CD4-positive, alpha-beta T cell treated with Interleukin-21 for 1 hour (primary cell): ENCODE measurements at places on chromosomes 12 and 14.

- DNase-seq = no peak
These were observed 10.6 kb upstream of the TBPL2 start for GRCh38 chr14:55450987-55451386.

GRCh38 chr14:58668848-58669480, 31.2 kb downstream of the DACT1 start:
- no peak for DNase-seq

- DNase-seq = no peak
These were observed 26.5 kb upstream of the JDP2 start for GRCh38 chr14:75401361-75401760.

- DNase-seq = no peak
These were observed 6.4 kb upstream of the BRF1 start for GRCh38 chr14:105307052-105307727.

- DNase-seq = no peak
These were observed 41.5 kb downstream of the TEAD4 start for GRCh38 chr12:3000548-3001275.

DNA sequence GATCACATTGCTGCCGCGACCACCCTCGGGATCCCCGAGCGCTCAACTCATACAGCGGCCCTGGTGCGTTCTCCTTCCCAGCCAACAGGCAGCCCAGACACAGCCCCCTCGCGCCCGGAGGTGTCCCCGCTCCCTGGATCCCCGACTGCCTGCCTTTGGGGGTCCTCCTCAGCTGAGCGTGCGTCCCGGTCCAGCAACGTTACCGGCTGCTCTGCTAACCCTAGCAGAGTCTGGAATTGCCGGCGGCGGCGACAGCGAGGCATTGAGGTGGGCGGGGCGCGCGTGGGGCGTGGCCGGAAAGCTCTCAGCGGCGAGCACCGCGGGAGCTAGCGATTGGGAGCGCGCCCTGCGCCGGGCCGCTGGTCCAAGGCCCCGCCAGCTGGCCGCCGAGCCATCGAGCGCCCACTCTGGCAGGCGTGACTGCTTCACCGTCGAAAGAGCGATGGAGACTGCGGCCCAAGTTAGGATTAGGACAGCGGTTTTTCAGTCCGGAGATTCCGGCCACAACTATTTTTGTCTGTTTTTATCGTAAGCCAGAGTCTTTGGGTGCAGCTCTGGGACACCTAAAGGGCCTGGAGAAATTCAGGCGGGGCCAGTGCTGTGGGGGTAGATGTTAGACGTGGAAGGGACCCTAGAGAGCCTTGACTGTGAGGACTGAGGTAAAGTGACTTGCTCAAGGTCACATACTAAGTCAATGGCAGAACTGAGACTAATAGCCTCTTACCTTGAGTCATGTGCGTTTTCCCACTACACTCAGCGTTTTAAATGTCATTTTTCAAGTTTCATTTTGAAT, at the start of gene HEATR5A:
HEATR5A (minus strand) TSS at position 232 of the 793 bp plus-strand sequence. CDS start 17,575 bp downstream, outside the sequence.
- DNase-seq = peak; percentile 93

- no peak for DNase-seq
These were observed 14.2 kb downstream of the HMGA2 start for GRCh38 chr12:65838330-65838976.

GRCh38 chr12:105239304-105239703, 3.3 kb upstream of the APPL2 start:
- no peak for DNase-seq

DNA sequence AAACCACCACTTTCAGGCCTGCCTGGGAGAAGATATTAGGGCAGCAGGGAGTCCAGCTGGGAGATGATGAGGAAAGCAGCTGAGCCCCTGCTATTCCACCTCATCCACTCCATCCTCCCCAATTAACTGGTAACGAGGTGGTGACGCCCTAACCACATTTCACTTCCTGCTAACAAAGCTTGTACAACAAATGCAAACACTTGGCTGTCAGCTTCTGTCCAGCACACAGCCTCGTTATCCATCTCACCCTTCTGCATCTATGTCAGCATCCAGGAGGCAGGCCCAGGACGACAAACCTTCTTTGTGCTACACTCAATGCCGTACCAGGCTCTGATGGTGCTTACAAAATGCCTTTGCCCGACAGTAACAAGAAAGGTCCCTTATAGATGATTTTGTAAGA, 225.4 kb downstream of the APAF1 start:
- no peak for DNase-seq

- DNase-seq = no peak
These were observed 3.4 kb upstream of the TEX22 start for GRCh38 chr14:105394714-105395537.

GRCh38 chr12:104056419-104056972, 6.5 kb upstream of the GLT8D2 start:
- no peak for DNase-seq

GRCh38 chr12:132285991-132286681, 43.3 kb downstream of the GALNT9 start:
- DNase-seq = no peak

DNA sequence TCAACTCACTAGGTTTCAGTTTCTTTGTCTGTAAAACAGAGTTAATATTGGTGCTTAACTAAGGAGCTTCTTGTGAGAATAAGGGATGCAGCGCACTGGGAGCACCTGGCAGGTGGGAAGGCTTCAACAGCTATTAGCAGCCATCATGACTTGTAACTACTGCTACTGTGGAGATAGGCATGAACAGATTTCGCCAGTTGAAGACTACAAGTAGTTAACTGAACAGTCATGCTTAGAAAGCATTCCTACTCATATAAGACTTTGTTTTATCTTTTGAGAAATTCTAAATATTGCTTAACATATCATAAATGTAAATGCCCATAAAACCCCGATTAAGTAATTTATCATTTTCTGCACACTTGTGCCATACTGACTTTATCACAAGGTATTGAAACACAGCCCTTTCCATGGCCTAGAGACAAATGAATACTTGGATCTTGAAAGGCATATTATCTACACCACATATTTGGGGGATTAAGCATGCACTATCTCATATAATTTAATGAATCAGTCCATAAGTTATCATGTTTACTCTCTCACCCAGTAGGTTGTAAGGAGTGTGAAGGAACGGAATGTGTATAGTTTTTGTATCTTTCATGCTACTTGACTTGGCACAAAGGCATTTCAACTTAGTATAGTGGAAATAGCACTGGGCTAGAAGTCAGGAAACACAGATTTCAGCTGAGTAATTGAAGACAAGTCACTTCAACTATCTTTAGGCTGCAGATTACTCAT, 16.1 kb downstream of the NTN4 start:
- DNase-seq = no peak

DNA sequence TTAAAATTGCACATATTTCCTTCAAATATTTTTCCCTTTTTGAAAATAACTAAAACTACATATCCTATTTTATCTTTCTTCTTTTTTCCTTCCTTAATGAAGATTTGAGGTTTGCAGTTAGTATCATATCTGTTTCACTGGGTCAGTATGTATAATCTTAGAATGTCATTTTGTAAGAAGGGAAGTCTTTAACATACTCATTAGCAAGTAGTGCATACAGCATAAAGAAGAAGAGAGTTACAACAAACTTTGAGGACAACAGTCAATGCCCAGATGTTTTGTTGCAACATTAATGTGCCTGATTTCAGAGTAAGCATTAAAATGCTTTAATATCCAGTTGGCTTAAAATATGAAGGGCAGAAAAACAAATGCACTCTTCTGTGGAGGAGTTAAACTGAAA, 176.9 kb upstream of the FBXO33 start:
- no peak for DNase-seq
